HS-27A (cell line): ENCODE measurements at places on chromosomes 2 and 18.

GRCh38 chr2:38590053-38590452, 12.7 kb downstream of the HNRNPLL start:
- DNase-seq = no peak

DNA sequence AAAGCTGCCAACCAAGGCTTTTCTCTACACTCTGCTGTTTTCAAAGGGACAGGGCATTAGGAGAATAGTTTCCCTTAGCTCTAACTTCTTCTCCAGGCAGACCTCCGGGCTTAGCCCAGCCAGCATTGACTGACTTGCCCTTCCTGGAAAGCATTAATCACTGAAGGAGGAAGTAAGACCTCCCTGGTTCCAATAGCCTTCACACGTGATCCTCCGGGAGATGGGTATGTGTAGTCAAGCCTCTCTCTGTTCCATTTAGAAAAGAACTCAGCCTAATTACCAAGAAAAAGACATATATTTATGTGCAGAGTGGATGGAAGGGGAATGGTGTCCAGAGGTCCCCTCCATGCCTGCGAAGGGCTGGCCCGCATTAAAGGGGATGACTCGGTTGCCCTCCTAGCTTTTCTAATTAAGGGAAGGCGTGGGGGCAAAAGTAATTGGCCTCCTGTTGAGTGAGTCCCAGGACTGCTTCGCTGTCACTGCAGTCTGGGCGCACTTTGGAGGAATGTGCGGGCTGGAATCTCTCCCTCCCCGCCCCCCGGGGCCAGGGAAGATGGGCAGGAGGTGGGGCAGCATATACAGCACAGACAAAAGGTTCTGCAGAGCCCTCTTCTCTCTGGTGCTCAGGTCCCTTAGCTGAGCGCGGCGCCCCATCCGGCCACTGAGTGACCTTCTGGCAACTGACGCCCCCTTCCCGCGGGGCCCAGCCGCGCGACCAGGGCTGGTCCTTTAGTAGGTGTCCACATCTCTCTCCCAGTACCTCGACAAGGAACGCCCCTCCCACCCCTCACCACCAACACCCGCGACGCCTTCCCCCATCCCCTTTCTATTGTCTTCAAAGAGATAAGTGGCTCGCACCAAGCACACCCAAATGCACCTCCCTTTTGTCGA, 686.0 kb downstream of the NRXN1 start:
- DNase-seq = no peak

GRCh38 chr18:23547846-23548245, 38.5 kb downstream of the NPC1 start:
- no peak for DNase-seq

GRCh38 chr2:165544897-165545296, 75.4 kb downstream of the CSRNP3 start:
- no peak for DNase-seq

DNA sequence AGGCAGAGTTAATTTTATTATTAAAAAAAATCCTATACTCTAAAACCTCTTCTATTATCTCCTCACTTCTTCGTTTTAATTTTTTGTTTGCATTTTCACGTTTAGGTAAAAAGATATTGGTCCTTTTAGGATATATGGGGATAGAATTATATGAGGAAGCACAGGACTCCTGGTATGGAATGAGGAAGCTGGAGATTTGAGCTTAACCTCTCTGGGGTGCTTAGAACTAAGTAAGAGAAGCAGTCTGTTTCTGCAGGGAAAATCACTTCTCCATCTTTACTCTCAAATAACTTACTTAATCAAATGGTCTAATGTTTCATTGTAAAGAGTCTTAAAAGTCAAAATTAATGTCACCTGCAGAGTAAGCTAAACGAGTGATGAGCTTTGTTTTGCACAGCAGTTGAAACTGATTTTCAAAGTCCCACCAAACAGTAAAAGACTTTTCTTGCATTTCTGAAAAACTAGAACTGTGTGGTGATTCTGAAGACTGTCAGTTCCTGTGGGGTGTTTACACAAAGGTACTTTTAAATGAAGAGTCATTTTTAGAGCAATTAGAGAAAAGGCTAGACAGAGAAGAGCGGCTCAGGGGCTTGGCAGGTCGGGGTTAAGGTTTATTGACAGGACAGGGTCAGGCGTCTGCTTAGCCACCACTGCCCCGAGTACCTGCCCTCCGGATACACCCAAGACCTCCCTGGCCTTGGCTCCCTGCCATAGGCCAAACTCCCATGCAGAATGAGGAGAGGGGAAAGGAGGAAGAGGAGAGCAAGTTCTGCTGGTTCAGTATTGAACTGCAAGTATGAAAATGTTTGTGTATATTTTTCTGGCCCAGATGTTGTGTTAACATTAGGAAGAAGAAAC, 21.6 kb downstream of the METAP1D start:
- DNase-seq = no peak

DNA sequence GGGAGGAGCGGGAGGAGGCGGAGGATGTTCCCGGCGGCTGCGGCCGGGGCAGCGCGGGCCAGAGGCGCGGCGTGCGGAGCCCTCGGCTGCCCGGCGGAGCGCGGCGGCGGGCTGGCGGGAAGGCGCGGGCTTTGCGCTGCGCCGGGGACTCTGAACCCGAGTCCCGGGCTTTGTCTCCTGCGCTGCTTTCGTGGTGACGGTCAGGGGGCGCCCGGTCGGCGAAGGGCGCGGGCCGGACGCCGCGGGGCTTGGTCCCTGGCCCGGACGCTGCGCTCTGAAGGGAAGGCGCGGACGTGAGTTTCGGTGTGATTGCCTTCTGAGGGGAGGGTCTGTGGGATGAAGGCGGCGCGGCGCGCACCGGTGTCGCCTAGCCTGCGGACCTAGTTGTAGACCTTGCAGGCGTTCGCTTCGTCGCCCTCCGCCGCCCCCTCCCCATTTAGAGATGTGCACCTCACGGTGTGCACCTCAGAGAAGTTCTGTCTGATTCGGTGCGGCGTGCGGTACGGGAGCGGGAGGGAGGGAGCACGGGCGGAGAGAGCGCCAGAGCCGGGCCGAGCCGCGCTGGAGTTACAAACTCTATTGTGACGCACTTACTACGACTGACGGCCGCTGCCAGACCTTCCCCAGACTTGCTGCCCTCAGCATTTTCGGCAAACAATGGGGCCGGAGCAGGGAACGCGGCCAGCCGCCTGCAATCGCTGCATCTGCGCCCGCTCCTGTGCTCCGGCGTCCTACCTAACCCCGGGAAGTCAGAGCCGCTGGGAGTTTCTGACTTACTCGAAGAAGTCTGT, 2.1 kb downstream of the BCL2L11 start:
- DNase-seq = no peak

DNA sequence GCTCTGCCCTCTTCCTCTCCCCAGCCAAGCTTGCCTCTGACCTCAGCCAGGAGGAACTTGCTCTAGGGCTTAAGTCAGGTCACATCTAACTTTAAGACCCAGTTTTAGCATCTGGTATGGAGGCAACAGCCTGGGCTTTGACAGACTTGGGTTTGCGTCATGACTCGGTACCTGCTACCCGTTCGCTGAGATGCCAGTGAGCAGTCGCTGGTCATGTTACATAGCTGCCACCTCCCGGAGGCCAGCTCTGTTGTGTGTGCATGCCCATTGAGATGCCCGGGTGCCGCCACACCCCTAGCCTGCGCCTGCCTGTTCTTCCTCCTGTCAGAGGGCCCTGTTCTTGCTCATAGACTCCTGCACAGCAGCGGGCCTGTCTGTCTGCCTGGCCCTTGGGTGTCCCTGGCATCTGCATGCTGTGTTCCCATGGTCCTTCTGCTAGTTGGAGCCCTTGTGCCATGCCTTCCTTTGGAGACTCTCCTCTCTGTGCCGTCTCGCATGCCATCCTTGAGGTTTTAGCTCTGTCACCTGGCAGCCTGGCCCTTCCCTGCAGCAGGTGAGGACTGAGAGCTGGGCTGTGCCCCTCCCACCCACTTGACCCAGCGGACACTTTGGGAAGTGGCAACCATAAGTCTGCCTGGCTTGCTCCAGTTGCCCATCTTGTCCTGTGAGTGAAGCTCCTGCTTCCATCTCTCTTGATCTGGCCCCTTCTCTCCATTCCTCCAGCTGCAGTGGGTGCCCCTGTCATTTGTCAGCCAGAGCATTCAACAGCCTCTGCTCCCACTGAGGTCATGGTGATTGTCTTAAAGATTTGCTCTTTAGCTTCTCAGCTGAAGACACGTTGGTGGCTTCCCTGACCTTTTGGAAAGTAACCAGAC, 24.9 kb downstream of the ASAP2 start:
- DNase-seq = no peak

GRCh38 chr2:146721486-146721885, 1123.3 kb upstream of the ACVR2A start:
- no peak for DNase-seq

DNA sequence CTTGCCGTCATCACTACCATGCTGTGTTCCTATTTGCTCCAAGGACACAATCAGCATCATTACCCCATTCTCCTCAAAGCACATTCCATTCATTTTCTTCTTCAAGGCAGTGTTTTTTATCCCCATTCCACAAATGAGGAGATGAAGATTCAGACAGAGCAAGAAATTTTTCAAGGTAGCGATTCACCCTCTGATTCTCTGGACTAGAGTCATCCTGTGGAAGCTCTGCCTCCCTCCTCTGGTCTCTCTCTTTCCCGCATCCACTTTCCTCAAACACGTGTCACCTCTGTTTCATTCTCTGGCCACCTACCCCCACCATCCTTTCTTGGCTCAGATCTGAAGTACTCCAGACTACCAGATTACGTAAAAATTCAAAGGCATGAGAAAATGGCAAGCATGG, 297.9 kb downstream of the SOX11 start:
- DNase-seq = no peak

DNA sequence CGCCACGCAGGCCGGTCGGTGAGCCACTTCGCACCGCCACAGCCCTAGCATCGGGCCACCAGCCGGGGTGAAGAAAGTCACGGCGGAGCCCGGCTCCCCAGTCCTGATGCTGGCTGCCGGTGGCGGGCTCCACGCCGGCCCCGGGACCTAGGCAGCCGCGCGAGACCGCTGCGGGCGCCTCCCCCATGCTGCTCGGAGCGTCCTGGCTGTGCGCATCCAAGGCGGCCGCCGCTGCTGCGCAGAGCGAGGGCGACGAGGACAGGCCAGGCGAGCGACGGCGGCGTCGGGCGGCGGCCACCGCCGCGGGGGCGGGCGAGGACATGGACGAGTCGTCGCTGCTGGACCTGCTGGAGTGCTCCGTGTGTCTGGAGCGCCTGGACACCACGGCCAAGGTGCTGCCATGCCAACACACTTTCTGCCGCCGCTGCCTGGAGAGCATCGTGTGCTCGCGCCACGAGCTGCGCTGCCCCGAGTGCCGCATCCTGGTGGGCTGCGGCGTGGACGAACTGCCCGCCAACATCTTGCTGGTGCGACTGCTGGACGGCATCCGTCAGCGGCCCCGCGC, 433 bp downstream of the SH3RF3 start:
- DNase-seq = no peak

GRCh38 chr2:70664525-70664924, 103.5 kb downstream of the ADD2 start:
- DNase-seq = no peak

DNA sequence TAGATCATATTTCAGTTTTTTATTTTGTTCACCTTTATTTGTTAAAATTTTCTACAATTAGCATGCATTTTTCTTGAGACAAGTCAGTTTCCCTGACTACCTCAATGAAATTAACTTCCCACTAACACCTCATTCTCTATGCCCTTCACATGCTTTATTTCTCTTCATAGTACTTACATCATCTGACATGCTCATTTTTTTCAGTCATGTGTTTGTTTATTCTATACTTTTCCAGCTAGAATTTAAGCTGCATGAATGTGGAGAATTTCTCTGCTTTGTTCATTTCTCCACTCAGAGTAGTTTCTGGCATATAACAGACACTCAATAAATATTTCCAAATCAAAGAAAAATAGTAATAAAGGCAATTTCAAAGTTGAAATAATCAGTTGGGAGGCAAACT, 78.9 kb upstream of the SCN7A start:
- no peak for DNase-seq

GRCh38 chr2:239252393-239252792, 148.4 kb downstream of the HDAC4 start:
- no peak for DNase-seq

DNA sequence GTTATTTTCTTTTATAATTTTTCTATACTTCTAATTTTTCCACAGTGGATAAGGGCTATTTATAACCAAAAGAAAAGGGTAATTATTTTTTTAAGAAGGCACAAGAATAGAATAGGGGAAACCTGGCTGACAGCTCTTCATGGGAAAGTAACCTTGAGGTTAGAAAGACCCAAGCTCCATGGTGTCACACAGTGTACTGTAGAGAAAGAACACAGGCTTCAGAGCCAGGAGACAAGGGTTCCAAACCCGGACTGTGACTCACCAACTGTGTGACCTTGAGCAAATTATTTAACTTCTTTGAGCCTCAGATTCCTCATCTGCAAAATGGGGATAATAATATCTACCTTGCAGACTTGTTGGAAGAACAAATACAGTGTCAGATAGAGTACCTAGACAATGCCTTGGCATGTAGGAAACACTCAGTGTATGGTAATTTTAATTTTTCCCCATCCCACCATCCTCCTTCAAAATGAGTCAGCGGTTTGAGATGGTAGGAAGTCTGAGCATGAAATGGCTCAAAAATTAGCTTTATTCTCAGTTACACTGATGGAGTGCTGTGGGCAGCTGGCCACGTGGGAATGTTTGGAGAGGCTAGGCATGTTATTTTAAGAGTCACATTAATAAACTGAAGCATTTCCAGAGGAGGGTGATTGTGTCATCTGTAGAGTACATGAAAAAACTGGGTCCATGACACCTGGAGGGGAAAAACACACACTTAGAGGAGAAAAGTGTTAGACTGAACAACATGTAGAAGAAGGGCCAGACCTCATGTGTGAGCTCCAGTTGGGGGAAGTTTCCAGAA, 36.7 kb downstream of the TMEM37 start:
- no peak for DNase-seq

GRCh38 chr2:82993609-82994008, 1465.5 kb downstream of the SUCLG1 start:
- no peak for DNase-seq

DNA sequence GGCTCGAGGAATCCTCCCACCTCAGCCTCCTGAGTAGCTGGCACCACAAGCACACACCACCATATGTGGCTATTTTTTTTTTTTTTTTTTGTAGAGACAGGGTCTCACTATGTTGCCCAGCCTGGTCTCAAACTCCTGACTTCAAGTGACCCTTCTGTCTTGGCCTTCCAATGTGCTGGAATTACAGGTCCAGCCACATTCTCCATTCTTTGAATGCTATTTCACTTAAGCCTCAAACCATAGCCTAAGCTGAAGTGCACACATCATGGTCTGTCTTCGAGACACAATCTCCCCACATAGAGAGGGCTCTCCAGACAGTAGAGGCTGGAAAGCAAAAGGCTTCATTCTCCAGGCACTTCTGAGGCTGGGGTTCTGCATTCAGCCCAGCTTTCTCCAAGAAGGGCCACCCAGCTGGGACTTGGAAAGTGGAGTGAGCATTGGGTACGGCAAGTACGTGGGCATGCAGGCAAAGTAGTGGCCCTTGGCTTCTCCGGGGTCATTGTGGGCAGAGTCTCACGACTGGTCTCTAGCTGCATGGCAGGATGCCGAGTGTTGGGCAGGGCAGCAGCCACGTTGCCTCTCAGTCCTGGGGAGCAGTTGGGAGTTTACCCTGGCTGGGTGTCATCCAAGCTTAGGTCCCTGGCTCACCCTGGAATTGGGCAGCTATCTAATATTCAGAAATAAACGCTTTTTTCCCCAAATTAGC, 78.2 kb upstream of the SMAD7 start:
- DNase-seq = no peak
